ENCODE measurements at places on chromosomes 5 and 9.
A peak's percentile ranks its signal among the peaks of the same experiment; 100 is the strongest.

- no peak for DNase-seq
Observed at GRCh38 chr9:124410321-124410913, 4.8 kb downstream of the PSMB7 start.

DNA sequence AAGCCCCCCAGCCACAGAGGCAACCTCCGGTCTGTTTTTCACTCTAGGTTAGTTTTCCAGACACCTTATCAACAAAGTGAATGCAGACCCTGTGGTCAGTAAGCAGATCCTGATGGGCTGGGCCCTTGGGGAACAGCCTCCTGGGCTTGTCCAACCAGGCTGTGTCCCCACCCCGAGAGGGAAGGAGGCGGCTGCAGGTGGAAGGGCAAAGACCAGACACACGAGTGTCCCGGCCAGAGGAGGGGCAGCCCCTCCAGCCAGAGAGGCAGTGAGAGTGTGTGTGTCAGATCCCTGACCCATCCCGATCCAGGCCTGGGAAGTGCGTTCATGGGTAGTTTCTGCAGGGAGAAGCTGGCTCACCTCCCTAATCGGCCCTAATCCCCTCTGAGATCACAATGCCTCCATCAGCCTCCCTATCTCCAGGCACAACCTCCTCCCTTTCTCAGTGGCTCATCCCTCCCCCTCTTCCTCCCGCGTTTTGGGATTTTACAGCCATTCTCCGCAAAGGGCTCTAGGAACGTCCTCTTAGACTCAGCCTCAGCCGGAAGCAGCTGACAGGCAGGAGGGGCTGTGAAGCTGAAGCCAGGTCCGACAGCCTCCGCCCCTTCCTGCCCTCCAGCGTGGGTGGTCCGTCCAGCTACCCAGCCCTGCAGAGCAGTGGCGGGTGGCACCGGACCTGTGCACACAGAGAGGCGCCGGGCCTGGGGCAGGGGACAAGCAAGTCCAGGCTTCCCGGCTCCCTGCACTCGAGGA lies 9.7 kb downstream of the SLC12A7 start:
- no peak for DNase-seq

GRCh38 chr5:84685121-84685894 lies 300.6 kb upstream of the EDIL3 start:
- no peak for DNase-seq

- DNase-seq: no peak
Observed at GRCh38 chr9:10032166-10032565, 580.6 kb downstream of the PTPRD start.

DNA sequence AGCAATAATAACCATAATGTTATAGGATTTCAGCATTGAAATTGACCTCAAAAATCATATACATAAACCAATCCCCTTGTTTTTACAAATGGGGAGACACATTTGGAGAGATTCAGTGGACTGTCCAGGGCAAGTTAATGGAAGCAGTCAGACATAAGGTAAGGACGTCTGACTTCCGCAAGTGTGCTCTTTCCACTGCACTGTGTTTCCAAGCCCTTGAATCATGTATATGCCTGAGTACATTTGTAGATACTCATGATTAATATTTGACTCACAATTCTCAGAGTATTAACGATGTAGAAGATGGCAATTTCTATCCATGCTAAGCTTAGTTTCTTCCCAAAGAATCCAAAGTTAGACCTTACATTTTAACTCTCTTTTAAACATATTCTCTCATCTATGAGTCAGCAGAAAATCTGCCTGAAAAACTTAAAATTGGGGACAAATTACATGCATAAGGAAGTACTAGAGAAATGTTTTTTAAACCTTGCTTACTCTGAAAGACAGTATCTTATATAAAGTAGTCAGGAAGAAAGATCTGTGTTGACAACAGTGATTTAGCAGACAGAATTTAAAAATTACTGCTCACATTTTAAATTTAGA lies 165.3 kb downstream of the NFIB start:
- no peak for DNase-seq

DNA sequence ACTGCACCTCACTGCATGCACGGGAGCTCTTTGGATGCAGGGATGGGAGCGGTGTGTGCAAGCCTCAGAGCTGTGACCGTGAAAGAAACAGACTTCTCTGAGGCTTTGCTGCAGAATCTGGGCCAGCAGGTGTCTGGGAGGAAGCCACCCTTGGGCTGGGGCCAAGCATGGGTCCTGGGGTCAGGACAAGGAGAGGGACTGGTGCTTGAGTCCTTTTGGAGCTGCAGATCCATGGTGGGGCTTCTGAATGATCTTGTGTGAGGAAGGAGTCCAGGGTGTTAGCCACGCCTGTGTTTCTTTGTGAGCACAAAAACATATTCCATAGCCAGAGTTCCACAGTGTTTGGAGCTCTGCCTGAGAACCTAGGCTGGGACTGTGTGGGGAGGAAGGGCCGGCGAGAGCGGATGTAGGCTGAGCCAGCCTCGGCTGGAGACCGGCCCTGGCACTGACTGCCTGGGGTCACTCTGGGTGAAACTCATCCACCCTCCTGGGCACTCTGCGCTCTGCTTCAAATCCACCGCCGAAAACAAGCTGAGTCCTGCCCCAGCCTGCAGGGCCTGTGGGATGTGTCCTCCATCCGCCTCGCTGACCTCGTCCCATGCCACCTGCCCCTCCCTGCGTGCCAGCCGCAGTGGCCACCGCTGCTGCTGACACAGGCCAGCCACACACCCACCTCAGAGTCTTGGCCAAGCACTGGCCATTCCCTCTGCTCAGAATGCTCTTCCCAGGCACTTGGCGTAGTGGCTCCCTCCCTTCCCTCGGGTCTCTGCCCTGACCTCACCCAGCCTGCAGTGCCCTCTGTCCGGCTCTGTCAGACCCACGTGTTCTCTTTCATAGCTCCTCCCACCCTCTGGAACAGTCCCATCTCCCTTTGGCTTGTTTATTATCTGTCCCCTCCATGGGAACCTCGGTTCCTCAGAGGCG lies 26.7 kb downstream of the ERGIC1 start:
- peak; percentile 79 for DNase-seq

- DNase-seq: no peak
Observed at GRCh38 chr5:150242251-150242894, 47.2 kb downstream of the CAMK2A start.

GRCh38 chr5:124952566-124952965 lies 206.1 kb upstream of the ZNF608 start:
- DNase-seq: no peak

GRCh38 chr5:38535248-38535750 lies 21.1 kb downstream of the LIFR start:
- no peak for DNase-seq

GRCh38 chr5:14665101-14665822 lies 744 bp downstream of the OTULIN start:
- DNase-seq: no peak

DNA sequence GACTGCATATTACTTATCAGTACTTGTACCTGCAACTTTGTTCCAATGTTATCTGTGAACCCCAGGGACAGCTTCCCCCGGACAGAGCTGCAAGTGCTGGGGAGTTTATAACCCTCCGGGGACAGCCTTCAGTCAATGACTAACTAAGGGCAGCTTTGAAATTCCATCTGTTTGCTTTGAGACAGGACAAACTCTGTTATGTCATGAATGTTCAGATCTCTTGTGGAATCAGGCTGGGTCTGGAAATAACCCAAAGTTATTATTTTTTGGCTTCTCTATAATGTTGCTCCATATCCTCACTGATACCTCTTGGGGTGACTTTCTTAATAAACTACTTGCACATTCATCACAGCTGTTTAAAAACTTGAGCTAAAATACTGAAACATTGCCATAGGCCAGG lies 617.5 kb upstream of the TLE4 start:
- DNase-seq: no peak

DNA sequence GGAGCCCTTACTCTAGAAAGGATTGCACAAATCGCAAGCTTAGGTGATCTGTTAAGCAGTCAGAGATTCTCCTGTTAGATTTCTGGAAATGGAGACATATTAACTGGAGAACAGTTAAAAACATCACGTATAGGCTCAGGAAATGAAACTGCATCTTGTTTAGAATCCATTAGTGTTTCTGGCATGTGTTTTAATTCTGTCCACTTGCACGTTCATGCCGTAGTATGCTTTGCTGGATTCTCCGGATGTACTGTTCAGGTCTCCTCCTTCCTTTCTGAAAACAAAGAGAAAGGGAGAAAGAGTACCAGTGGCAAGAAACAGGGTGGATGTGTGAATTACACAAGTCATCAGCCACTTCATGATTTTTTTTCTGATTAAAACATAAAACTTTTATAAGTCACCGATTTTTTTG lies 2.5 kb upstream of the RGMB start:
- peak; percentile 46 for DNase-seq

- DNase-seq: no peak
Observed at GRCh38 chr9:93185266-93186214, 1.6 kb downstream of the WNK2 start.

- DNase-seq: no peak
Observed at GRCh38 chr5:68688547-68688946, 405.3 kb upstream of the SLC30A5 start.

DNA sequence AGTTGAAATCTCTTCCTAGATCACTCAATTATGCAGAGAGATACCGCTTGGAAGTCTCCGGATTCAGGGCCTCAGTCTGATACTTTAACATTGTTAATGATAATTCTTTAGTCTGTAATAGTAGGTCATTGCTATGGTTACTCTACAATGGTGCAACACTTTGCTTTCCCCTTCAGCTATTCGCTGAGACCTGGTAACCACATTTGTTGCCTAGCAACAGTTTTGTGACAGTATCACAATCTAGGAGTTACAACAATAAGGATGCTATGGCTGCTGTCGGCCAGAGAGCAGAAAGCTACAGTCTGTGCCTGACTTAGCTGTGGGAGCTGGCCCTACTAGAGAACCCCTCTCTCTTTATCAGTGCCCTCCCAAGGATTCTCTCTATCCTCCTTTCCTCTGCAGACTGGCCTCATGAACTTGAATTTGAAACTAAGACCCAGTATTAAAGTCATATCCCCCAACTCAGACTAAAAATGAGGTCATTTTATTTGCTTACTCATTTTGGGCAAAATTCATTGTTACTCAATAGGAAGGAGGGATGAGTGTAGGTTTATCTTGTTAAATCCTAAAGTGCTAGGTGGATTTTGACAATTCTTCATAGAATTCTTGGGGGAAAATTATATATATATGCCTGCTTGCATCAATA lies 39.3 kb downstream of the NR2F1 start:
- DNase-seq: peak; percentile 9

DNA sequence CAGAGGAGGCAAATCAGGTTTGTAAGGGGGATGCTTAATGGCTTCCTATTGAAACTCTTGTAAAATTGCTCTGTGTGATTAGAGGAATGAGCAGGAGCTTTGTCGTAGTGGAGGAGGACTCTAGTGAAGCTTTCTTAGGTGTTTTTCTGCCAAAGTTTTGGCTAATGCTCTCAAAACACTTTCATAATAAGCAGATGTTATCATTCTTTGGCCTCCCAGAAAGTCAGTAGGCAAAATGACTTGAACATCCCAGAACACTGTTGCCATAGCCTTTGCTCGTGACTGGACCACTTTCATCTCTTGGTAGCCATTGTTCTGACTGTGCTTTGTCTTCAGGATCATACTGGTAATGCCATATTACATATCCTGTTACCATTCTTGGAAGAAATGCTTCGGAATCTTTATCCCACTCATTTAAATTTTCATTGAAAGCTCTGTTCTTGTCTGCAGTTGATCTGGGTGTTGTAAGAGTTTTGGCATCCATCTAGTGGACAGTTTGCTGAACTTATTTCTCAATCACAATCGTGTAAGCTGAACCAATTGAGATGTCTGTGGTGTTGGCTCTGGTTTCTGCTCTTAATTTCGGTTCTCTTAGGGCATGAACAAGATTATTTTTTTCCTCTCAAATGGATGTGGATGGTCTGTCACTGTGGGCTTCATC lies 187.6 kb downstream of the COMMD10 start:
- no peak for DNase-seq
